ENCODE measurements at places on chromosomes 6 and 20.

DNA sequence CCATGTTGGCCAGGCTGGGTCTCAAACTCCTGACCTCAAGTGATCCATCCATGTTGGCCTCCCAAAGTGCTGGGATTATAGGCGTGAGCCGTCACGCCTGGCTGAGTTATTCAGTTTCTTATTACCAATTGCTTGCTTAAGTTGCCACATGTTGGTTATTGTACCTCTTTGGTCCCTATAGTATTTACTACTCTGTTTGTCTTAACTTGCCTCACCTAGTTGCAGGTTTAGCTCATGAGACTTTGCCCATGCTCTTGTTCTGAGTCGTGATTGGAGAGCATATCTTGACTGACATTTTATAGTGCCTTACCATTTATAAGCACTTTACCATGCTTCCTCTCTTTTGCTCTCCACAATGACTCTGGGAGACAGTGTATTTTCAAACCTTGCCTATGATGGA, 134.2 kb upstream of the HDGFL1 start:
- DNase-seq = no peak

GRCh38 chr20:15196547-15197255, 859.3 kb upstream of the FLRT3 start:
- DNase-seq = no peak

DNA sequence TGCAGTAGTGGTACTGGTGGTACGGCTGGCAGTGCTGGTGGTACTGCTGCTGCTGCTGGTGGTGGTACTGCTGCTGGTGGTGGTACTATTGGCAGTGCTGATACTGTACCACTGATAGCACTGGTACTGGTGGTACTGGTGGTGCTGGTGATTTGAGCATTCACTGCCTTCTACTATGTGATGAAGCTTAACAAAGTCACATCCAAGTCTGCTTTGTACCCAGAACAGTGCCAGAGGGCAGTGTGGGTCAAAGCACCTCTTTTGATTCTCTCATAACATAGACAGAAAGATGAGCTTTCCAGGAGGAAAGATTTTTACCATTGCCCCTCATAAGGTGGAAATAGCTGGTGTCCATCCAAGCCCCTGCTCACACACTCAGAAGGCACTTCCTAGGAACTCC, 48.7 kb downstream of the ANKRD6 start:
- DNase-seq = no peak

- DNase-seq = no peak
Observed at GRCh38 chr20:20956513-20956931, 149.6 kb downstream of the LINC00237 start.

DNA sequence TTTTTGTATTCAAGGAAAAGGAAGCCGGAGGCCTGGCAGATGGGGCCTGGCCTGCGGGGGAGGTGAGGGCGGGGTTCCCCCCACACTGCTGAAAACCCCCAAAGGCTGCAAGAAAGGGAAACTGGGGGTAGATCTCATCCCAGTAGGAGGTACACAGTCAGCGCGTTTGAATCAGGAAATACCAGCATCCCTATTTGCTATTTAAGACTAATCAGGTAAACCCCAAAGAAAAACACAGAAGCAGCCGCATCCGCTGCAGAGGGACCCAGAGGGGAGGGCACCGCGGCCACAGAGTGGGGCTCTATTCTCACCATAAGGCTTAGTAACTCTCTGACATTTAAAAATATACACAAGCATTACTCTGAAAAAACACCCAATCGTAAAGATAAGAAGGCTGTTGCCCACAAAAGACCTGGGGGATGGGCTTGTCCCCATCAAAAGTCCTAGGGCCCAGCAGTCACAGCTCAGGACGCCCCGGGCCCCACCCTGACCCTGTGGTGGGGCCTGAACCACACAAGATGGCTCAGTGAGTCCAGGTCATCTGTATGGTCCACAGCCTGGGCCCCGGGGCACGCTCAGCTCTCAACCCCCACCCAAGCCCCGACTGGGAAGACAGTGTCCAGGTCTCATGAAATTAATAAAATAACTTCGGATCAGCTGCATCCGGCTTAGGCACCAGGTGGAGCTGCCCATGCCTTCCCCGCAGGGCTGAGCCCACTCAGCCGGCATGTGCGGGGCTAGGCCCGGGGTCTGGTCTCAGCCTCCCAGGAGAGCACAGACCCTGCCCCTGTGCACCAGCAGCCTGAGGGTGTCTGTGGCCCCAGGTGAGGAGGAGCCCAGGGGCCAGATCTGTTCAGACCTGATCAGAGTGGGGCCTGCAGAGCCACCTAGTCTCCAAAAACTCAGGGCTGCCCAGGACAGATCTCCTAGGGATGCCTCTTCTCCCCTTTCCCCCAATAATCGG, 31.0 kb downstream of the KCNQ2 start:
- DNase-seq = no peak

DNA sequence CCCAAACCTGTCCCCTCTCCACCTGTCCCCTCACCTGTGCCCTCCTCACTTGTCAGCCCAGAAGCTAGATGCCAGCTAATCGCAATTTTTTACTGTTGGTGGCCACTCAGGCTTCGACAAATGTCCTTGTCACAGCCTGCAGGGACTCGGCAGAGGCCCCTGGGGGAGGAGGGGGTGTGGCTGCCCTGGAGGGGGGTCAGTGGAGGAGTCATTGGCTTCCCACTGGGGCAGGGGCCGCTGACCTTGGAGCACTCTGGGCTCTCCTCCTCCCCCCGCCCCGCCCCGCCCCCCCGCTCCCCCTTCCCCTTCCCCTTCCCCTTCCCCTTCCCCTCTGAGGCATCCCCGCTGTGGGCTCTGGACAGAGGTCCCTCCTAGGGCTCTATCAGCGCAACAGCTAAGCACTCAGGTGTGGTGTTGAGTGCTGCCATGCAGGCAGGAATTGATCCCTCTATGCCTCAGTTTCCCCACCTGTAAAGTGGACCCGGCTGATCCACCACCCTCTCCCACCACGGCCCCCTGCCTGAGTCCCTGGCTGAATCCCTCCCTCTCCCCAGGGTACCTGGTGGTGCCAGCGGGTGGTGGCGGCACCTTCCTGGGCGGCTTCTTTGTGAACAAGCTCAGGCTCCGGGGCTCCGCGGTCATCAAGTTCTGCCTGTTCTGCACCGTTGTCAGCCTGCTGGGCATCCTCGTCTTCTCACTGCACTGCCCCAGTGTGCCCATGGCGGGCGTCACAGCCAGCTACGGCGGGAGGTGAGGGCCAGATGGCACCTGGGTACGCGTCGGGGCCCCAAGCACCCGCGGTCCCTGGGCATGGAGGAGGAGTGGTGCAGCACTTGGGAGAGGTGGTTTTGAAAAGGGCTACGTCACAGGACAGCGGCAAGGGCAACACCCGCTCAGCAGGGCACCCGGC, 23.8 kb downstream of the SLCO4A1 start:
- no peak for DNase-seq

GRCh38 chr6:93416571-93417420, 2.6 kb downstream of the EPHA7 start:
- DNase-seq = no peak

- no peak for DNase-seq
Observed at GRCh38 chr20:9075264-9076095, 6.6 kb downstream of the PLCB4 start.

GRCh38 chr6:138343112-138343511, 34.6 kb upstream of the SMIM28 start:
- DNase-seq = no peak

DNA sequence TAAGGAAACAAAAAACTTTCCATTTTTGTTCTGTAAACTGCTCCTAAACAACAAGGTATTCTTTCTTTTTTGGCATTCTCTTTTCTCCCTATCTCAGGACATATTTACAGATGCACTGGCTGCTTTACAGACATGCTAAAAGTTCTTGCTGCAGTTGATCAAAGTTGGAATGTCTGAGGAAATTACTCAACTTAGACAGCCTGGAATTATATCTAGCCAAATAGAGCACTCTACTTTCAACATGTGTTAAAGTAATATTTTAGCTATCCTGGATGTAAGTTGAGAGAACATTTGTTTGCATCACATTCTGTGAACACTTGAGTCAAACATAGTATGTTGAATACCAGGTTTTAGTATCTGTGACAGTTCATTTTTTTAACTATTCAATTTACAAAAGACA, 24.8 kb downstream of the TASP1 start:
- no peak for DNase-seq

- no peak for DNase-seq
Observed at GRCh38 chr6:111013144-111013915, 31.5 kb downstream of the RPF2 start.

DNA sequence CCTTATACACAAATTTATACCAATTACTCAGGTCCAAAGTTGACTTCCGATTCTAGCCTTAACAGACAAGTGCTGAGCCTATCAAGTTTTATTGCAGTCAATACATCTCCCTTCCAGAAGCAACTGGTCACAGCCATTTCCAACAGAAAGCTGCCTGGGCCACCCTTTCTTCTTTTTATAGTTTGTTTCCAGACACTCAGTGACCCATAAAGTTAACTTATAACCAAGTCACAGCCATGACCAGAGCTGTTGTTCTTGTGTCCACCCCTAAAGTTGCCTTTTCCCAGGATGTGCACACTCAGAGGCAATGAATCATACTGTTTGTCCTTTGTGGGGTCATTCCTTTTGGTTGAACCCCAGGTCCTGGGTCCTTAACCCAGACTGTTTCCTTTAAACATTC, 89.9 kb downstream of the CD83 start:
- no peak for DNase-seq

- no peak for DNase-seq
Observed at GRCh38 chr20:11111191-11111590, 437.4 kb upstream of the JAG1 start.

DNA sequence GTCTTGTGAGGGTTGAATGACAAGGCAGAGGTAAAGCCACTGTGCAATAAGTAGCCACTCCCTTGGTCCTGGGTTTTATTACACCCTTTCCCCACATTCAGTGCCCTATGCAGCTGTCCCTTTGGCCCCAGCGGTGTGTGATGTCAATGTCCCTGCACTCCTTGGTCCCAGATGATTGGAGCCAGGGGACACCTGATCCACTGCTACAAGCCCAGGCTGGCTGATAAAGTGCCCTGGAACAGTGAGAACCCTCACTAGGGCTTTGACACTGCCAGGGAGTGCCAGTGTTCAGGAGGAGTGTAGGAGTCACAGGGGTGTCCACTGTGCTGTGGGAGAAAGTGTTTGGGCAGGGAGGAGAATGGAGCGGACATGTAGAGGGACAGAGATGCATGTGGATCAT, 30.4 kb downstream of the GABRR1 start:
- DNase-seq = no peak

- no peak for DNase-seq
Observed at GRCh38 chr20:34755367-34755766, 51.2 kb downstream of the TP53INP2 start.

DNA sequence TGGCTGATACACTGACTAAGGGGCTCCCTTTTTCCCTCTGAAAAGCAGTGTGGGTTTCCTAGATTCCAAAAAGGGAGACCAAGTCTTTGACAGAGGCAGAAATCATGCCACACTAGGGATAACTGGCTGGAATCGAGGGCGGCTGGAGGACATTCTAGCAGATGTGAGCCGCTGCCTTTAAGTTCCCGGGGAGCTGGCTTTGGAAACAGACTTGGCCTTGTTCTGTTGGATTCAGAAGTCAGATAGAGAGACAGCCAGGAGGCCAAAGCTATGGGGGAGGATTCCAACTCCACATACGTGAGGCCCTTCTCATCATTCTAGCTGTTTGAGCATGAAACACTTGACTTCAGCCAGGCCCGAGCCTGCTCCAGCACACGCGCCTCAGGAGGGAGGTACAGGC, 109.9 kb upstream of the FOXC1 start:
- no peak for DNase-seq

- DNase-seq = no peak
Observed at GRCh38 chr6:10800810-10801209, 37.5 kb downstream of the MAK start.

DNA sequence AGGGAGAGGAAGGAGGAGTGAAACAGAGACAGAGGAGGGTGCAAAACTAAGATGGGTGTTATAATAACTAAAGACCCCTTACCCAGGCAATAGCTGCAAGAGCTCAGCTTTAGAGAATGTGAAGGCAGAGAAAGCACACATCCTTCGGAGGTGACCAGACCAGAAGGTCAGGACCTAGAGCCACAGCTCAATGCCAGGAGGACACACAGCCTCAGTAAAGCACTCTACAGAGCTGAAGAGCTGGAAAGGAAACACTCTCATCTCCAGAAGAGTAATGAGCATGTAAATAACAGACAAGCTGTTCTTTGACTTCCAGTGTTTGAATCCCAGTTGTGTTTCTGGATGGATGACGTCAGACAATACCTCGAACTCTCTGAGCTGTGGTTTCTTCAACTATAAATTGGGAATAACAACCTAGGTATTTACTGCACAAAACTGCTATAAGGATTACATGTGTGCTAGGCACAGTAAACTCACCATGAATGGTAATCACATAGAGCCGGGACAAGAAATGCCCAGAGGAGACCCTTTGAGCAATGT, 63.2 kb downstream of the MAP3K5 start:
- DNase-seq = no peak

GRCh38 chr20:49278818-49279676, 1.2 kb upstream of the ZNFX1 start:
- DNase-seq = no peak

DNA sequence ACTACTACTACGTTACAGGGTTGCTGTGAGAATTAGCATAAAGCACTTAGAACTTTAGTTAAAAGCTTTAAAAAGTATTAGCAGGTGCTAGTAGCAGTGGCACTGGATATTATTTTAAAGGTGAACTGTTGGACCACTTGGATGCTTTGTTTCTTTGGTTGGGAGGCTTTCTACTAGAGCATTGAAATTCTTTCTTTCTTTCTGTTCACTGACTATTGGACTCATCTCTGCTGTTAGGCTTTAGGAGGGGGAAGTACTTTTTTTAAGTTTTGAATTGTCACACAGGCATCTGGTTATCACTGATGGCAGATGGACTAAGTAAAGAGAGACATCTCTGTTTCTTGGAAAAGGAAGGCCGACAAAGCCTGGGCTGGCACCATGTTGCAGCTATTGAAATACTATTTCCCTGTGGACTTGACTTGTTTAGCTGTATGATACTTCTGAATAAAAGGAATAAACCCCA, 4.8 kb downstream of the TBPL1 start:
- no peak for DNase-seq

- DNase-seq = no peak
Observed at GRCh38 chr6:951399-952181, 258.7 kb upstream of the EXOC2 start.

- no peak for DNase-seq
Observed at GRCh38 chr6:44771647-44772415, 384.3 kb downstream of the CDC5L start.

- no peak for DNase-seq
Observed at GRCh38 chr20:6665621-6666355, 101.7 kb upstream of the BMP2 start.

Data from cortex of kidney (tissue), 1 donor.